ENCODE measurements at places on chromosomes 1 and 21. TPM values are rescaled to one million over a fixed set of nuclear protein-coding genes. Genes with fewer than 3 reads are reported as not detected.
A peak's percentile ranks its signal among the peaks of the same experiment; 100 is the strongest.

The C8A gene
- total RNA-seq = not detected

The PGBD2 gene
- total RNA-seq = 6.4 TPM

The FAM72B gene
- total RNA-seq = 31.6 TPM

GRCh38 chr1:152067150-152067549 lies 21.7 kb downstream of the TCHHL1 start:
- DNase-seq = no peak

GRCh38 chr1:39745016-39745670 lies 6.5 kb downstream of the PPIE start:
- no peak for DNase-seq

The SELENOF gene
- 180 TPM for total RNA-seq

The ELF3 gene
- 0.38 TPM for total RNA-seq

DNA sequence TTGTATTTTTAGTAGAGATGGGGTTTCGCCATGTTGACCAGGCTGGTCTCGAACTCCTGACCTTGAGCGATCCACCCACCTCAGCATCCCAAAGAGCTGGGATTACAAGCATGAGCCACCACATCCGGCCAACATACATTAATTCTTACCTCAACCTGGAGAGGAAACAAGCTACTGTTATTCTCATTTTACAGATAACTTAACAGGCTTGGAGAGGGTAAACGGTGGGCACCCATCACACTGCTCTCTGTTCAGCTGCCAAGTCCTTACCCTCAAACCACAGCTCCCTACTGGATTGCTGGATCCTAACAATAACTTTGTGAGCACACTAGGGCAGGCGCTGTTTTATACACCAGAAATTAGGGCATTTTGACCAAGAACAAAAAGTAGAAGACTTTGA lies 93.6 kb upstream of the BARHL2 start:
- no peak for DNase-seq

- DNase-seq = peak; percentile 20
Measured at GRCh38 chr1:40592107-40592803, 60.8 kb downstream of the ZNF684 start.

The BGLAP gene
- total RNA-seq = 2.7 TPM

The HTR1D gene
- total RNA-seq = not detected
